ENCODE measurements at places on chromosomes 12 and 14. TPM values are rescaled to one million over a fixed set of nuclear protein-coding genes. Genes with fewer than 3 reads are reported as not detected.

DNA sequence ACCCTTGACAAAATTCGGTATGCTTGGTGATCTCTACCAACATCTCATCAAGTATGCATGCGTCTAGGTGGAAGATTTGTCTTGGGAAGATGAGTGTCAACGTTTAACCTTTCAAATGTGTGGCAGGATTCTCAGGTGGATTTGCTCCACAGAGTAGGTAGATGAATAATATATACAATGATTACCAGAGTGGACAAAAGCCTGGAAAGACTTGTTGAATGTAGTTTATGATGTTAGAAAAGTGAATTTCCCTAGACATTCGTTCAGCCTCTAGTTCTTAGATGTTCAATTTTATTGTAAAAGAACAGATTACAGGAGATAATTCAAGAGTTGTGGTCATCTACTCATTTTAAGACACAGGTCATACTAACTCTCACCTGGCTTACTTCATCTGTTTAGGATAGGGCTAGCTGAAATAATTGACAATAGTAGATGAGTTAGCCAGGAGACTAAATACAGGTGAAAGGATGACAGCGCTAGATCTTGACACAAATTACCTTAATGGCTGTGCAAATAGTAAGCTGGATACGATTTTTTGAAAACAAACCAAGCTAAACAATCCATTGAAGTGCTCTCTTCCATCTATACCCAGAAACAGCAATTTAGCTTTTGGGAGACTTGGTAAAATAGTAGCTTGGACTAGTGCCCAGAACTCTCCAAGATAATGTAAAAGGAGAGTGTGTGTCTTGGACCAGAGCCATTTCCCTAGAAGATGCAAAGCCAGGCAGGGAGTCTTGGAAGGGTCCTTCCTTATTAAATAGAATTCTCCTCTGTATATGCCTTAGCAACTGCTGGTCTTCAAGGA, 168.0 kb downstream of the DACT1 start:
- DNase-seq: no peak
- no peak overlapping the region for H3K27ac ChIP-seq
- H3K4me3 ChIP-seq: no peak overlapping the region
- H3K4me1 ChIP-seq: no peaks in the 10 kb centered on the region
- no peaks in the 10 kb centered on the region for H3K27me3 ChIP-seq

DNA sequence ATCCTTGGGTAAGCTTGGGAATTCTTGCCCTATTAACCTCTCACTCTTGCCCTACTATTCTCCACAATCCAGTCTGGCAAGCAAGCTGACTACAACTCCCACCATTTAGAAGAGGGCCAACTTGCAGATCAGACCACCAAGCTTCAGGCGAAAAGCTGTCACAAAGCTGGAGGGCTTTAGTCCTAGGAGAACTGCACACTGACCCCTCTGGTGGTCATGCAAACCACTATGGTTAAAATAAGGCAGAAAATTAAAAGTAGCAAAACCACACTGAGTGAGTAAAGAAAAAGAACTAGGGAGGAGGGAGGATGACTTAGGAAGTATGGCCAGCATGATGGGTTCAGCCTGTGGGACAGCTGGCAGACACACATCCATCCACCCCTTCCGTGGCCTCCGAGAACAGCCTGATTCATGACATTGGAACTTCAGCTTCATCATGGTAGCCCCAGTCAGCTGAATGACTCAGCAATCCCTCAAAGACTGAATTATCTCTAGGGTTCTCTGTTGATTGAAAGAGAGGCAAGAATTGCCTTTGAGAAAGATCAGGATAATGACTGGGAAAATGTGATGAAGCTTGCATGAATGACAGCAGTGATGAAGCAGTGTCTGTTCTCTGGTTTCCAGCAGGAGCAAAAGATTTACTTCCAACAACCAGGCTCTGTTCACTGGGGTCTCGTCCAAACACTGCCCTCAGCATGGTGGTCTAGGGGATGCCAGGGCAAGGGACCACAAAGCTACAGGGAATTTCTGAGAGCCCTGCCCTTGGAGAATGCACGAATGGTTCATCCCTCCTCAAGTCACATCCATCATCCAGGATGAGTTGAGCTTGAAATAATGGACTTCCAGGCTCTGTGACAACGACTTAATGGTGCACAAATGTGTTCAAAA, 24.4 kb downstream of the PITPNM2 start:
- H3K4me3 ChIP-seq: no peak overlapping the region
- no peaks in the 10 kb centered on the region for H3K36me3 ChIP-seq
- no peaks in the 10 kb centered on the region for H3K27me3 ChIP-seq
- H3K4me1 ChIP-seq: peaks cover 26% of the 10 kb centered on the region

- H3K36me3 ChIP-seq: peaks cover 6% of the 10 kb centered on the region
- peak within 1 kb of the TSS; percentile 99 for H3K4me3 ChIP-seq
- H3K27me3 ChIP-seq: no peaks in the 10 kb centered on the region
- peak within 1 kb of the TSS; percentile 95 for H3K27ac ChIP-seq
- H3K4me1 ChIP-seq: peaks cover 30% of the 10 kb centered on the region
- DNase-seq: peak; percentile 96
Measured at GRCh38 chr12:118376089-118377020, at the start of gene SUDS3. SUDS3 (plus strand) TSS chr12:118376555; CDS start chr12:118376692, 137 bp downstream.

DNA sequence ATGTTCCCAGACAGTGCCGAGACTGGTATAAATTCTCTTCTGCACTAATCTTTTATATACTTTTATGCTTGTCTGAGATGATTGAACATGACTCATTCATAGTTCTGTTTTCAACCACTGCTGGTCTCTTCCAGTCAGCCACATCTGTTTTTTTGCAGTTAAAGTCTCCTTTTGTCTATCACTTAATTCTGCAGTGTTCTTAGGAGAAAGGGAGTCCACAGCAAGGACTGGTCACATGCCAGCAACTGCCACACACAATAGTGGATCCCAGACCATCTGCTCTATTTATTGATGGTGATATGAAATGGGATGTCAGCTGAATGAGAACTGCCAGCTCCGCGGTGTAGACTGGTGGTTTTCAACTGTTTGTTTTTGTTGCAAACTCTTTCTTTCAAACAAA, 379.8 kb downstream of the MED13L start:
- no peaks in the 10 kb centered on the region for H3K27me3 ChIP-seq
- no peaks in the 10 kb centered on the region for H3K36me3 ChIP-seq
- H3K27ac ChIP-seq: no peak overlapping the region
- H3K4me1 ChIP-seq: no peaks in the 10 kb centered on the region
- DNase-seq: no peak

DNA sequence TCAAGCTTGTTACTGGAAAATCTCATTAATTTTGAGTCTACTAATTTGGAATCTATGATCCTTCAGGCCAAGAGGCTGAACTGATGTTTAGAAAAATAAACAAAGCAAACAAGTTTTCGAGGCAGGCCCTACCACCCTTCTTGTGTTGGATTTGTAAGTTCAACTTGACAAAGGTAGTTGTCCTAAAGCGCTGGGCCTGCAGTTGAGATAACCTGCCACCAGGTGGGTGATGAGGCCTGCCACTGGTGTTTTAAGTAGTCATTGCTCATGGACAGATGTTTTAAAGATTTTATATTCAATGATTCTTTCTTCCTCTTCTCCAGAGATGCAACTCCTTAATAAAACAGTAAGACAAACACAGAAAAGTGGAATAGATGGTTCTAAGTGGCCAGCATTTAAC, 19.4 kb downstream of the ACVRL1 start:
- no peak for DNase-seq
- H3K27ac ChIP-seq: peak overlapping the region; percentile 66
- H3K4me1 ChIP-seq: no peaks in the 10 kb centered on the region
- H3K27me3 ChIP-seq: no peaks in the 10 kb centered on the region
- H3K36me3 ChIP-seq: no peaks in the 10 kb centered on the region

DNA sequence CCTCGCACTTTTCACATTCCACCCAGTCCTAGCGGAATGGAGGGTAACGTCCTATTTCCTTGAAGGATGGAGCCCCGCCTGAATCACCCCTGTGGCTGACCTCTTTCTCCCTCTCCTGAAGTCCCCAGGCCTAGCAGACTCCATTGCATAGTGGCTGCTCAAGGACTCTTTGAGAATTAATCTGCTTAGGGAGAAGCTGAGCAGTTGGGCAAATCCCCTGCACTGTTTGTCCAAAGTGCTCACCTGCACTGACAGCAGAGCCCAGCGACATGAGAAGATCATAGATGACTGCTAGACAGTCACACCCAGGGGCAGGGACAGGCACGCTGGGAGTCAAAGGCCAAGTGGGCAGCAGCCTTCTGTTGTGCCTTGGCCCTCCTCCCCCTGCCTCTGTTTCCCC, 37.7 kb upstream of the DICER1 start:
- H3K36me3 ChIP-seq: peaks cover 7% of the 10 kb centered on the region
- peaks cover 9% of the 10 kb centered on the region for H3K4me1 ChIP-seq
- H3K27ac ChIP-seq: no peak overlapping the region
- no peaks in the 10 kb centered on the region for H3K27me3 ChIP-seq
- no peak for DNase-seq

Gene RHOJ
- total RNA-seq: 13.6 TPM

GRCh38 chr14:57712698-57713097, 153.2 kb downstream of the SLC35F4 start:
- no peaks in the 10 kb centered on the region for H3K4me1 ChIP-seq
- H3K27me3 ChIP-seq: no peaks in the 10 kb centered on the region
- H3K36me3 ChIP-seq: no peaks in the 10 kb centered on the region
- H3K4me3 ChIP-seq: no peak overlapping the region
- H3K27ac ChIP-seq: no peak overlapping the region

Gene PWP1
- total RNA-seq: 20.4 TPM

- no peaks in the 10 kb centered on the region for H3K36me3 ChIP-seq
- no peak for DNase-seq
- H3K4me3 ChIP-seq: no peak overlapping the region
- H3K4me1 ChIP-seq: peaks cover 7% of the 10 kb centered on the region
Measured at GRCh38 chr14:60632777-60633176, 16.5 kb downstream of the SIX1 start.

Gene WASHC4
- total RNA-seq: 35.6 TPM

DNA sequence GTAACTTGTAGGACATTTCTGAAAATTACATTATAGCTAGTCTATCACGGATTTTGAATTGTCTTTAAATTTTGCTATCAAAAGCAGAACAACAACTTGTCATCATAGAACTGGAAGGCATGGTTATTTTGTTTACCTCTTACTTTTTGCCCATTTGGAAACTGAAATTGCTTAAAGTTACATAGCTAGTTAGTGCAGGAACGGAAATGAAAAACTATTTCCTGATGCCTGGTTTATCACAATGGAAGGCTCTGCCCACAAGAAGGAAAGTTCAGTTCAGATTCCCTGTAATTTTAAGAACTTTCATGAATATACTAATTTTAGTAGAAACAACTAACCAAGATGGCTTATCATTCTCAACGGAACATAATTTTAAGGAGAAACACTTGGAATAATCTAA, 427.7 kb downstream of the RAD51B start:
- peak overlapping the region; percentile 86 for H3K27ac ChIP-seq
- no peak overlapping the region for H3K4me3 ChIP-seq
- H3K4me1 ChIP-seq: peaks cover 87% of the 10 kb centered on the region
- no peaks in the 10 kb centered on the region for H3K27me3 ChIP-seq
- DNase-seq: no peak

GRCh38 chr12:21773806-21774205, 700 bp downstream of the KCNJ8 start:
- H3K27ac ChIP-seq: peak overlapping the region; percentile 93
- H3K27me3 ChIP-seq: no peaks in the 10 kb centered on the region
- H3K36me3 ChIP-seq: no peaks in the 10 kb centered on the region
- peak overlapping the region; percentile 69 for H3K4me3 ChIP-seq
- H3K4me1 ChIP-seq: no peaks in the 10 kb centered on the region
